ENCODE measurements at places on chromosomes 11 and 22.
A peak's percentile ranks its signal among the peaks of the same experiment; 100 is the strongest.

- no peak for DNase-seq
Observed at GRCh38 chr11:98155696-98156095, 865.1 kb upstream of the CNTN5 start.

- DNase-seq: no peak
Observed at GRCh38 chr11:75507571-75507970, 18.2 kb downstream of the GDPD5 start.

- DNase-seq: no peak
Observed at GRCh38 chr11:103871923-103872551, 164.4 kb upstream of the DDI1 start.

GRCh38 chr11:41499429-41499828 is 40.0 kb upstream of the LRRC4C start:
- no peak for DNase-seq

- peak; percentile 85 for DNase-seq
Observed at GRCh38 chr11:83194281-83195142, 1.0 kb downstream of the ANKRD42 start.

DNA sequence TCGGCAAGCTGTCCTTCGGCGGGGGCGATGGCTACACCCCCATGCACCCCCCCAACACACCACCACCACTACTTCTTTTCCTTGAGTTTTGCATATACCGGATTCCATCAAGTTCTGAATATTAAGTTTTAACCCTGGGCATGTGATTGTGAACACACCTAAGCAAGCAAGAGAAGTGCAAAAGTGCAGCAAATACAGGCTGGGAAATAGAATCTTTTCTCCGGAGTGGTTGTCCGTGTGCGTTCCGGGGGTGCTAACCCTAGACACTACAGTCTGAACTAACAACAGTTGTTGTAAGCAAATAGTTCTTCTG is 574 bp downstream of the PRSS23 start:
- DNase-seq: no peak

GRCh38 chr11:44837661-44838060 is 110.9 kb downstream of the TSPAN18 start:
- DNase-seq: no peak

DNA sequence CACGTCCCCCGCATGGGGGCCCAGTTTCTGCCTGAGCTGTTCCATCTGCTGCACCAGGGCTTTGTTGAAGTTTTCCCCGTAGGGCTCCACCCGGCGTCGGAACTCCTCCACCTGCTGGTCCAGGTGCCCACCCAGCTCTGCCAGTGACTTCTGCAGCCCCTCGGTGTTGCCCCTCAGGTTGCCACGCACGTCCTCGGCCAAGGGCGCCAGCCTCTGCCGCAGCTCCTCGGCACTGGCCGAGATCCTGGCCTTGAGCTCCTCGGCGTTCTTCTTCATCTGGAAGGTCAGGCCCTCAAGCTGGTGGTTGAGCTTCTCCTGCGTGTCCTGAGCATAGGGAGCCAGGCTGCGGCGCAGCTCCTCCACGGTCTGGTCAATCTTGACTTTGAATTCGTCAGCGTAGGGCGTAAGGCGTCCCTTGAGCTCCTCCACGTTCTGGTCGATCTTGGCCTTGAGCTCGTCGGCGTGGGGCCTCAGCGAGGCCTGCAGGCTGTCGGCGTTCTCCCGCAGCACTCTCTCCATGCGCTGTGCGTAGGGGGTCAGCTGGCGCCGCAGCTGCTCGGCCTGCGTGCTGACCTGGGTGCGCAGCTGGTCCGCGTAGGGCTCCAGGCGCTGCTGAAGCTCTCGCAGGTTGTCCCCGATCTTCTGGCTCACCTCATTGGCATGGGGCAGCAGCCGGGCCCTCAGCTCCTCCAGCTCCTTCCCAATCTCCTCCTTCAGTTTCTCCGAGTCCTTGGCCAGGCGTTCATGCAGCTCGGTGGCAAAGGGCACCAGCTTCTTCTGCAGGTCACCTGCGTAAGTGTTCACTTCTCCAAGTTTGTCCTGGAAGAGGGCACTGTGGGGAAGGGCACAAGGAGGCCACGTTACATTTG is 1.8 kb downstream of the APOA4 start:
- no peak for DNase-seq

DNA sequence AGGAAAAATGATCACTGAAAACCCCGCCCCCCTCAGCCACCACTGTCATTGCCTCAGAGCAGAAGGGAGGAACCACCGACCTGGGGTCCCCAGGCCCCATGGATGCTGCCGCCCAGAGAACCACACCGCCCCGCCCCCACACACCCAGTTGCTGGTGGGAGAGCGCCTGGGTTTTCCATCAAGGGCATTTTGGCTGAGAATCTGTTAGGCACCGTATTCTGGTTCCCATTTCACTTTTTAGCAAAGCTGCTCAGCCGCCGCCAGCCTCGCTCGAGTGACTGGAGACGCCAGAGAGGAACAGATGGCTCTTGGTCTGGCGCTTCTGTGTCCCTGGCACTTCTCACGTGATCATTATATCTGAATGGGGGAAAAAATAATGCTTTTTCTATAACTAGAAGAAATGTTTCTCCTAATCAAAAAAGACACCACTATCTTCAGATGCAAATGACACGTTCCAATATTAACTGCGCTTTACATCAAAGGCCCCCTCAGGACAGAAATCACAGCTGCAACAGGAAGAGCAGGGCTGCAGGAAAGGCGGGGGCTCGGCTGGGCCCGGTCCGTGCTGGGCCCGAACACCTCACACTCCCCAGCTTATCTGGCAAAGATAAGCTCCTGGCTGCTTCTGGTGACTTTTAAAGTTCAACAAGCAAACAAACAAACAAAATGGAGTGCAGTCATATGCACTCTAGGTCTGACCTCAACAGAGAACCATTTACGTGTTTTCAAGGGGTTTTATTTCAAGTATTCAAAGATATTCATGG is 149.8 kb downstream of the MPPED1 start:
- DNase-seq: no peak

DNA sequence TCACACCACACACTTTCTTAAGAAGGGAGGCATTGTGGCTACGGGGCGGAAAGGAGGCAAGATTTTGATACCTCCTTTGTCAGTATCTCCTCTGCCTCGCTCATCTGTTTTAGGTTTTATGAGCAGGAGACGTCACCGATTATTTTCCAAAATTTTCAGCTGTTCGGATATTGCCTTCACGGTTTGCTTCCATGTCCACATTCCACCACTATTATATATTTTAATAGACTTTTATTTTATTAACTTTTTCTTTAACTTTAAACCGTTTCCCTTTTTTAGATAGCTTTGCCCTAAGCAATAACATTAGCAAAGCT is 33.7 kb upstream of the CREB3L1 start:
- DNase-seq: no peak

DNA sequence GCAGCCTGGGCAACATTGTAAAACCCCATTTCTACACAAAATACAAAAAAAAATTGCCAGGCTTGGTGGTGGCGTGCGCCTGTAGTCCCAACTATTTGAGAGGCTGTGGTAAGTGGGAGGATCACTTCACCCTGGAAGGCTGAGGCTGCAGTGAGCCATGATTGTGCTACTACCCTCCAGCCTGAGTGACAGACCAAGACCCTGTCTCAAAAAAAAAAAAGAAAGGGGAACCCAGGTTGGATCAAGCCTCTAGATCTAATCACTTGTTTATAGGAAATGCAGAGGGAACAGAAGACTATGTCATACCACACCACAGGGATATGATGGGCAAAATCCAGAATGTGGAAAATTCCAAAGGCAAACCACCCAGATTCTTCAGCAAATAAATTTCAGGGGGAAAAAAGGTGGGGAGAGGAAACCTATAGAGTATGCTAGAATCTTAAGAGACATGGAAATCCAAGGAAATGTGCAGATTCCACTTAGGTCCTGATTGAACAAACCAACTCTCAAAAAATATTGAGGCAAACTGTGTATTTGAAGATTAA is 16.5 kb upstream of the MALAT1 start:
- DNase-seq: no peak

- DNase-seq: peak; percentile 28
Observed at GRCh38 chr22:48824712-48825651, 1002.7 kb downstream of the BRD1 start.

DNA sequence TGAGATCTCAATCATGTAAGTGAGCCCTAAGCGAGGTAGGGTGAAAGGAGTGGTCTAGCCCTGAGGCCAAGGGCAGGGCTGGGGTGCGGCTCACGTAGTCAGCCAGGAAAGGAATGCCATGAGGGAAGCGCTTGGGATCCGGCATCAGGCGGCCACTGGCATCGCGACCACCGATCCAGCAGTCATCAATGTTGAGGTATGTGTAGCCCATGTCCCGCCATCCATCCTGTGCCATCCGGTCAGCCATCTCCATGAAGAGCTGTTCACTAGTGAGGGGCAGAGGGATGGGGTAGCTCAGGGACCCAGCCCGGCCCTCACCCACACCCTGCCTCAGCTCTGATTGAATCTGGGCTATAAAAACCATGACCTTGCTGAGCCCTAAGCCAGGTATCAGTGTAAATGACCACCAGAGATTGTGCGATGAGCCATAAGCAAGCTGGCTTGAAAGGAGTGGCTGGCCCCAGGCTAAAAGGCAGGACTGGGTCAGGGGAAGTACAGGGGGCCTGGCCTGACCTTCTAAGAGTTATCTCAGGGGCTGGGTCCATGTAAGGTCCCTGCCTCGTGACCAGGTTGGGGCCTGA is 2.9 kb downstream of the NAGA start:
- DNase-seq: no peak

DNA sequence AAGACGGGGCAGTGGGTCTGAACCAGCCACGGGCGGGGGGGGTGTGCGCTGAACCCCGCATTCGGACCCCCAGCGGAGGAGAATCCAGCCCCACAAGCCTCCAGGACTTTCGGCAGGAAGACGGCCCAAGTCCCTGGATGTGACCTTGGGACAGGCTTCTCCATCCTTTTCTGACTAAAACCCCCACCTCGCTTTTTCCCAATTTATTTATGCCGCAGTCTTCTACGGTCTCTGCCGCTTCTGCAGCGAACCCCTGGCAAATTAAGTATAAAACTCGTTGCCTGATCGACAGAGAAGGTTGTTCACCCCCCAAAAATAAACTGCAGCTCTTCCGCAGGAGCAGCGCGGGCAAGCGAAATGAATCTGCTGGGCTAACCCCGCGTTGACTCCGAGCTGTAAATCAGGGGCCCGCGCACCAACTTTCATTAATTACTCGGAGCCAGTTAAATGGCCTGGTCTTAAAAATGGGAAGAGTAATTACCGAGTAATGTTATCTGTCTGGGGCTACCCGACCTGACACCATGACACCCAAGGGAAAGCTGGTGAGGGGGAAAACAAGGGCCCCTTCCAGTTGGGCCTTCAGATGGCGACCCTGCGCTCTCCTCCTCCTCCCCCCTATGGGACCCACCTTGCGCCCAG is 6.6 kb downstream of the WT1 start:
- no peak for DNase-seq

GRCh38 chr11:46120346-46121300 is 631 bp downstream of the PHF21A start:
- DNase-seq: peak; percentile 19

DNA sequence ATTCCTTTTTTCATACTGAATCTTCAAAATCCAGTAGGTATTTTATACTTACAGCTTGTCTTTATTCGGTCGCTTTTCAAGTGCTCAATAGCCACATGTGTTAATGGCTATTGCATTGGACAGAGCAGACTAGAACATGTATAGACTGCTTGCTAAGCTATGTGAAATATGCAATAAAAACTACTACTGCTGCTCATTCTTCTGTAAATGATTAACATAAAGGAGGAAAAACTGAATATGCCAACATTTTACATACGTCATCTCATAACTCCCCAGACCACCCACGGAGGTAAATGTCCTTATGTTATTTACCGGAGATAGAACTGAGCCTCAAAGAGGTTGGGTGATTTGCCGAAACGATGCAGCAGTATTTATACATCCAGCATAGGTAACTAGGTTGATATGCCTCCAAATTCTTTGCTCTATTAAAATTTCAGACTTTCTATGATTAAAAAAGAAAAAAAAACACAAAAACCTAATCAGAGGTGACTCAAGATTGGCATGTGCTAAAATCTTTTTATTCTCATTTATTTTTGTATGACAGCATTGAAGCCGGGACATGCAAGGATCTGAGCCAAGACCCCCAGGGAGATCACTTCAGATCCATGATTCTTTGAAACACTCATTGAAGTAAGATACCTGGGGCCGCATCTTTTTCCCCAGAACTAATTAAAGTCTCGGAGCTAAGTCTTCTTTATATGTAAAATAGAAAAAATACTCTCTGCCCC is 78.5 kb upstream of the OR5AK2 start:
- DNase-seq: no peak

GRCh38 chr11:36022882-36023281 is 79.0 kb downstream of the LDLRAD3 start:
- no peak for DNase-seq

- DNase-seq: no peak
Observed at GRCh38 chr22:18101536-18101935, 9.1 kb upstream of the TUBA8 start.

- DNase-seq: no peak
Observed at GRCh38 chr11:1306186-1307162, 3.0 kb downstream of the TOLLIP start.

DNA sequence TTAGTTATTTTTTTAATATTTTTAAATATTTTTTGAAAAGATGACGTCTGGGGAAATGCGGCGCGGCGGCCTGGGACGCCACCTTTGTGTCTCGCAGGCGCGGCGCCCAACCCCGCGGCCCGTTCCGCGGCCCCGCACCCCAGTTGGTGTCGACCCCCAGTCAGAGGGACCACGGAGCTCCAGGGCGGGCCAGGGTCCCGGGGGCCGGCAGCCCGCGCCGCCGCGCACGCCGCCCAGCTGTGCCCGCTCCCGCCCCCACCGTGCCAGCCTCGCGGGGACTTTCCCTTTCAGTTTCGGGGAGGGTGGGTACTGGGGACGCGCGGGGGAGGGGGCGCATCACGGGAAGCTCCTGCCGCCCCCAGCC is 1.6 kb downstream of the CCND1 start:
- peak; percentile 47 for DNase-seq

GRCh38 chr11:95567685-95568084 is 221.9 kb downstream of the FAM76B start:
- peak; percentile 18 for DNase-seq

- DNase-seq: no peak
Observed at GRCh38 chr22:40638261-40638660, 1.7 kb upstream of the MRTFA start.

DNA sequence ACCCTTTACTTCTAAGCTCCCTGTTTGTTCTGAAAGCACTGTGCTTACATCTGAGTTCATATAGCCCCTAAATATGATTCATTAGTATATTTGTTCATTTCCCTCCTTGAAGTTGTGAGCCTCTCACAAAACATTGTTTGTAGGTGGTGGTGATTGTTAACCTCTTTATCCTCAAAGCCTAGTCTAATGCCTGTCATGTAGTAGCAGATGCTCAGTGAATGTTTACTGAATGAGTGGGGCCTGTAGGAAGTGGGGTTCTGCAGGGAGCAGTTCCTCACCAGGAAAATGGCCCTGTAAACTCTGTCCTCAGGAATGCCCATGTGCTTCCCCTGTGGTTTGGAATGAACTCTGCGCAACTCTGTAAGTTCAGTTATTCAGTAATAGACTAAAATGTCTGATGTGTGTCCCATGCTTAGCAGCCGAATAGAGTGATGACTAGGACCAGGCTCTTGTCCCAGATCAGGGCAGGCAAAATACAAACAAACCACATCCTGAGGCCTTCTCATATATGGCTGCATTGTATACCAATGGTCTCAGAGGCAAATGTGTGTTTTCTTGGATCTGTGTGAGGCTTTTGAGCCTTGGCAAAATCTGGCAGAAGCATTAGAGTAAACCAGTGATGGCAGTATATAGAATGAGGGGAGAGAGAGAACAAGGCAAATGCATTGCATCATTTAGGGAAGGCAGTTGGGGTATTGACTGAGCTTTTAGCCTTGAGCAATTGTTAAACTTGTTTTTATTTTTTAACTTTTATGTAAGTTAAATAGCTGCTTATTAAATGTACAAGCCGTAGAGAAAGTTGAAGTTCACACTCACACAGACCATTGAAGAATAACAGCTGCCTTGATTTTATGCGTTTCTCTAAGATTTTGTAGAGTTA is 91.4 kb upstream of the BIRC3 start:
- DNase-seq: no peak

GRCh38 chr11:32171445-32171844 is 80.6 kb downstream of the RCN1 start:
- DNase-seq: no peak

All from suppressor macrophage (primary cell).